T-cell (primary cell): ENCODE measurements at places on chromosomes 11 and 22.

DNA sequence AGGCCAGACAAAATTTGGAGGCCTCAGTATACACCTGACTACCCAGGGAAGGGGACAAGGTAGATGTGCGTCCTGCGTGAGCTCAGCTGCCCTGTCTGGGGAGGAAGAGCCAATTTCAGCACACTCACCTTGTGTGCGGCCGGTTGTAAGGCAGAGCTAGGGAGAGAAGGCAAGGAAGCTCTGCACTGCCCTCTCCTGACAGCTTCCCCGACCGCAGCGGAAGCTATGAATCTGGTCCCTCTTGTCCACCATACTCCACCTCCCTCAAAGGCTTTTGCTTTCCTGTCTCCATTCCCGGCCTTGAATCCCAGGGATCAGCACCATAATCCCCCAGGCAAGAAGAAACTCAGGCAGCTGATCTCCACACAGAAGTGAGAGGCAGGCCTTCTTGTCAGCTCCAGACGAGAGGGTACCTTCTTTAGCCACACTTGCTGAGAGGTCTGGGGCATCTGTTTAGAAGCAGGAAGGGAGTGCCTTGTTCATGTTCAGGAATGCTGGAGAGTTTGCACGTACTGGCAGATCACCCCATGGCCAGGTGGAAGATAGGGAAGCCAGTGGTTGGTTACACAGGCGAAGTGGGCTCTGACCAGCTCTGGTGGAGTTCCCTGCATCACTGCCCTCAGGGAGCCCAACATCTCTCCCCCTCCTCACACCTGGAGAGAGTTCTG lies 62.5 kb downstream of the FEZ1 start:
- no peaks in the 10 kb centered on the region for H3K36me3 ChIP-seq
- no peak overlapping the region for H3K4me3 ChIP-seq
- no peak for DNase-seq
- no peaks in the 10 kb centered on the region for H3K4me1 ChIP-seq
- peaks cover 39% of the 10 kb centered on the region for H3K27me3 ChIP-seq

- no peak for DNase-seq
- no peak overlapping the region for H3K4me3 ChIP-seq
- peaks cover 7% of the 10 kb centered on the region for H3K27me3 ChIP-seq
- H3K36me3 ChIP-seq: no peaks in the 10 kb centered on the region
- H3K27ac ChIP-seq: no peak overlapping the region
- H3K4me1 ChIP-seq: no peaks in the 10 kb centered on the region
Measured at GRCh38 chr22:27512283-27512761, 289.2 kb downstream of the MN1 start.

- no peak for DNase-seq
- H3K4me1 ChIP-seq: no peaks in the 10 kb centered on the region
- H3K27ac ChIP-seq: no peak overlapping the region
- no peaks in the 10 kb centered on the region for H3K27me3 ChIP-seq
- no peaks in the 10 kb centered on the region for H3K36me3 ChIP-seq
Measured at GRCh38 chr22:24968066-24968561, 15.6 kb downstream of the KIAA1671 start.

- H3K27ac ChIP-seq: no peak overlapping the region
- H3K4me3 ChIP-seq: no peak overlapping the region
- H3K27me3 ChIP-seq: peaks cover 7% of the 10 kb centered on the region
- no peak for DNase-seq
Measured at GRCh38 chr11:44627165-44627789, 61.8 kb downstream of the CD82 start.

DNA sequence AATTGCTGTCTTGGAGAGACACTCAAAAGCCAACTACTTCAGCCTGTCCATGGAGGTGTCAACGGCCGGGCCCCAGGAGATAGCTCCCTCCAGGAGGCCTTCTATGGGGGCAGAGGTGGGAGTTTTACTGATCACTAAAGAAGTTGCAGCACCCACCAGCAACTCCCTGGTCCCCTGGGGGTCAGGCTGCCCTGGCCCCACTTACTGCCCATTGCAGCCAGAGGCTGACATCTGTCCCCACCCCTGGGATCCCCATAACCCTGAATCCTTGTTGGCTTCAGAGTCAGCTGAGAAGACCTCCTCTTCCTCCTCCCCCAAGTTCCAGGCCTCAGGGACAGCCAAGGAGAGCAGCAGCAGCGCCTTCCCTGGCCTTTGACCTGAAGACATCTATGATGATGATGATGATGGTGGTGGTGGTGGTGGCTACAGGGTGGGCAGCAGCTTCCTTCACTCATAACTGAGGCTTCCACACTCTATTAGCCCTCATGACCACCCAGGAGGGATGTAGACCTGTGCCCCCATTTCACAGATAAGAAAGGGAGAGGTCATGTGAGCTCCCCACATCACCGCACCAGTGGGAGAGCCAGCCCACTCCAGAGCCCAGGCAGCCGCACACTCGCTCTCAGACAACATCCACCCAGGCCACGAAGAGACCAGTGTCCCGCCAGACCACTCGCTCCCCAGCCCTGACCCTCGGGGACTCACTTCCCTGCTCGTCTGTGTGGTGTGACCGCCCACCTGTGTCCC lies 43.8 kb upstream of the FGF3 start:
- H3K27ac ChIP-seq: no peak overlapping the region
- H3K36me3 ChIP-seq: no peaks in the 10 kb centered on the region
- H3K4me1 ChIP-seq: no peaks in the 10 kb centered on the region
- no peak overlapping the region for H3K4me3 ChIP-seq
- H3K27me3 ChIP-seq: peaks cover 66% of the 10 kb centered on the region
